ENCODE measurements at places on chromosomes 5 and 9.
A peak's percentile ranks its signal among the peaks of the same experiment; 100 is the strongest.

- DNase-seq: no peak
Measured at GRCh38 chr9:89139455-89139854, 39.2 kb downstream of the SHC3 start.

DNA sequence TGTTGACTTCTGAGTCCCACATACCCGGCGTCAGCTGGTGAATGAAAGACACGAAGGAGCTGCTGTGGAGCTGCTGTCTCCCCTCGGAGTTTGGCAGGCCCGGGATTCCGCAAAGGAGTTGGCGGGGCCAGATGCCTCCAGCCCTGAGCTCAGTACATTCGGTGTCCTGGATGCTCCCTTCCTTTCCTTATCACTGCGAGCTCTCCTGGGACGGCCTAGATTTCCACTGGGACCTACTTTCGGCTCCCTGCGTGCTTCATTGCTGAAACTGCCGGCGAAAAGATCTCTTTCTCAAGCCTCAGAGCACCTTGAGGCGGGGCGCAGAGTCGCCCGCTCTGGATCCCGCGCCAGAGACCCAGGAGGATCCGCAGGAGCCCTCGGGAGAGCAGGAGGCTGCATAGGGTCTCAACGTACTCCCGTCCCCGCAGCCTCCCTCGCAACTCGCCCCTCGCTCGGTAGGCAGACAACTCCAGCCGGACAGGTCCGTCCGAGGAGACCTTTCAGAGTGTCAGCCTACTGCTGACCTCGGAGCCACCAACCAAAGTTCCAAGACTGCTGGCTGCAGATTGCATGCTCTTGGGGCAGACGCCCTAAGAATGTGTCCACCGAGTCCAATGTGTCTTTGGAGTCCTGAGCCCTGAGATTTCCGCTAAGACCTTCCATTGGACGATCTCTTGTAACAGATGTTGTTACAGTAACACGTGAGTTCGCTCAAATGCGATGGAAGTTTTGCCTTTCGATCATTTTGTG is 6.1 kb downstream of the ANXA2R start:
- DNase-seq: no peak

- no peak for DNase-seq
Measured at GRCh38 chr5:78591138-78591612, 57.4 kb downstream of the LHFPL2 start.

DNA sequence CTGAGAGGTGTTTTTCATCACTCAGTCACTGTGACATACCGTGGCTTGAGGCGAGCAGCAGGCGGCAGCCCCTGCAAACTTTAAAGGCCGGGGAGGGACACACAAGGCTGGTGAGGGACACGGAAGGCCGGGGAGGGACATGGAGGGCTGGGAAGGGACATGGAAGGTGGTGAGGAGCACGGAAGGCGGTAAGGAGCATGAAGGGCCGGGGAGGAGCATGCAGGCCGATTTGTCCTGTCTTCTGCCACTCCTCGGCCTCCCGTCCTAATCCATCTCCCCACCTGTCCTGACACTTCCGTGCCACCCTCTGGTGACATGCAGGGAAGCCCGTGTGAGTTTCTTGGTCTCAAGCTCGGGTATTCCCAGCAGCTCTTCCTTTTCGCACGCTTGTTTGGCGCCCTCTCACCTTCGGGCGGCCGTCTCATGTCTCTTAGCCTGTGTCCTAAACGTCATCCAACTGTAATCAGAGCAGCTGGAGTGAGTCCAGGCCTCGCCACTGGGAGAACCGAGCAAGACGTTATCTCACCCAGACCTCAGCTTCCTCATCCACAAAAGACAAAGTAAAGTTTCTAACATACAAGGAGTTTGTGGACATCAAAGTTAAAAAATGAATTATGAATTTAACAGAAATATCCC is 126.5 kb downstream of the MRPL36 start:
- DNase-seq: no peak

GRCh38 chr5:151459680-151460324 is 12.4 kb downstream of the SLC36A1 start:
- no peak for DNase-seq

GRCh38 chr9:127714951-127715469 is 453 bp downstream of the PTRH1 start:
- DNase-seq: no peak

DNA sequence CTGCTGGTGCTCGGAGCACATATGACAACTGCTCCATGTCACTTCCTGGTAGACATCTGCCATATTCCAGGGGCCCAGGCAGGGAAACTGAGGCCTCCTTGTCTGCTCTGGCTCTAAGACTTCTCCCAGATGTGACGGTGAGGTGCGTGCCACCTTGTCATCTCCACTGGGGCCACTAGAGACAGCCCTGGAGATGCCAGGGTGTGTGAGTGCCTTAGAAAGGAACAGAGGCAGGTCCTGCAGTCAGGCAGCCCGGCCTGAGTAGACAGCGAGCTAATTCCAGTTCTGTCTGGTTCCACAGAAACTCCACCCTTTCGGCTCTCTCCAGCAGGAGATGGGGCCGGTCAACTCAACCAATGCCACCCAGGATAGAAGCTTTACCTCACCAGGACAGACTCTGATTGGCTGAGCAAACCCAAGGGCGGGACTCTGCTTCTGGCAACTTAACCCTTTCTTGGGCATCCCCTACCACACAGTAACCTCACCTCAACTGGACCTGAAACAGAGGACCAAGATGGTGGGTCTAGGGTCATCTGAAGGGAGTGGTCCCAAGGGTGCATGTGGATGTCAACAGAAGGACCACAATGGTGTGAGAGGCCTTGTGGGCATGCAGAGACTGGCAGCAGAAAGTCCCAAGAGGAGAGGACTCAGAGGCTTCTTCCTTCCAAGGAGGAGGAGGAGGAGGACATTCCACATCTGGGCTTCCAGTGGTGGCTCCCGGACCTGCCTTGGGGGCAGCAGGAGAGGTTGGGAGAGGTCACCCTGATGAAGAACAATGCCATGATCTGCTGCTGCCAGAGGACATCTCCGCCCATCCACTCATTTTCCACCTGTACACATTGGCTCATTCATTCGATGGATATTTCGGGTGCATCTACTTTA is 77.7 kb downstream of the RGS3 start:
- DNase-seq: peak; percentile 28

- no peak for DNase-seq
Measured at GRCh38 chr5:173454361-173454735, 126.1 kb upstream of the STC2 start.

GRCh38 chr9:27422279-27422834 is 101.7 kb upstream of the IFNK start:
- DNase-seq: no peak

GRCh38 chr5:134526483-134527155 is 1.1 kb downstream of the JADE2 start:
- DNase-seq: no peak

DNA sequence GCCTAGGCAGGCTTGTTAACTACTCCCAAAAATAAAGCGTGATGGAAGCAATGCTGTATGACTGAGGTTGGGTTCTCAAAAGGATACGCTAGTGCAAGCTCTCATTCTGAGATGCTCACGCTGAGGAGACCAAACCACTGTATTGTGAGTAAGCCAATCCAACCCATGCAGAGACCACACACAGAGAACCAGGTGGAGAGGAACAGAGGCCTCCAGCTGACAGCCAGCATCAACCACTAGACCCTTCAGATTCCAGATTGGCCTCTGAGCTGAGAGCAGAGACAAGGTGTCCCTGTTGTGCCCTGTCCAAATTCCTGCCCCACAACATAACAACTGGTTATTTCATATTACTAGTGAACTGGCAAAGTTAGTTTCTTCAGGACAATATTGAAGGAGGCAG is 4.5 kb downstream of the TSTD2 start:
- no peak for DNase-seq

DNA sequence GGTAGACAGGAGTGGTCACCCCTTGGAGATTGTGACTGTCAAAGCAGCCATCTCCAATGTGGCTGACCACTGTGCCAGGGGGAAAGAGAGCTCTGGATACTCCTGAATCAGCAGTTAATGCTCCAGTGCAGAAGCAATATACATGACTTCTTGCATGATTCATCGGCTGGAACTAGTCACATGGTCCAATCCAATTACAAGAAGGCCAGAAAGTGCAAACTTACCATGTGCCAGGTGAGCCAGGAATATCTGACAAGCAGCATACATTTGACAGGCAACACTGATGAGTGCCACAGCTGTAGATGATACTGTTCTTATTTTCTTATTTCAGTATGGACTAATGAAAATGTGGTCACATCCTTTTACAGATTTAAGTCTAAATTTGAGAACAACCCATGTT is 440.0 kb upstream of the MPDZ start:
- no peak for DNase-seq

- no peak for DNase-seq
Measured at GRCh38 chr9:127746959-127747569, 12.0 kb upstream of the TOR2A start.

DNA sequence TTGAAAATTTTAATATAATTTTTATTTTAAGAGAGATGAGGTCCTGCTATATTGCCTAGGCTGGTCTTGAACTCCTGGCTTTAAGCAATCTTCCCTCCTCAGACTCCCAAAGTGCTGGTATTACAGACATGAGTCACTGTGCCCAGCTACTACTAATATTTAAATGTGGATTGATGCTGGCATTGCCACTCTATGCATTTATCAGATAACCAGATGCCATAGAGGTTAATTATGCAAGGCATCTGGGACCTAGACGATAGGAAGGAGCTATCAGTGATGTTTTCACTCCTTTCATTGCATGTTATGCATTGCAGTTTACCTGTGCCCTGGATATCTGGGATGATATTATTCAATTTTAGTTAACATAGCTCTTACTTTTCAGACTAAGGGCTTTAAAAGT is 127.0 kb downstream of the RPS23 start:
- no peak for DNase-seq

GRCh38 chr5:41403846-41404245 is 106.6 kb downstream of the PLCXD3 start:
- no peak for DNase-seq

Data from fibroblast of skin of left quadriceps (primary cell).